ENCODE measurements at places on chromosomes 6 and 20. TPM values are rescaled to one million over a fixed set of nuclear protein-coding genes. Genes with fewer than 3 reads are reported as not detected.
A peak's percentile ranks its signal among the peaks of the same experiment; 100 is the strongest.

DNA sequence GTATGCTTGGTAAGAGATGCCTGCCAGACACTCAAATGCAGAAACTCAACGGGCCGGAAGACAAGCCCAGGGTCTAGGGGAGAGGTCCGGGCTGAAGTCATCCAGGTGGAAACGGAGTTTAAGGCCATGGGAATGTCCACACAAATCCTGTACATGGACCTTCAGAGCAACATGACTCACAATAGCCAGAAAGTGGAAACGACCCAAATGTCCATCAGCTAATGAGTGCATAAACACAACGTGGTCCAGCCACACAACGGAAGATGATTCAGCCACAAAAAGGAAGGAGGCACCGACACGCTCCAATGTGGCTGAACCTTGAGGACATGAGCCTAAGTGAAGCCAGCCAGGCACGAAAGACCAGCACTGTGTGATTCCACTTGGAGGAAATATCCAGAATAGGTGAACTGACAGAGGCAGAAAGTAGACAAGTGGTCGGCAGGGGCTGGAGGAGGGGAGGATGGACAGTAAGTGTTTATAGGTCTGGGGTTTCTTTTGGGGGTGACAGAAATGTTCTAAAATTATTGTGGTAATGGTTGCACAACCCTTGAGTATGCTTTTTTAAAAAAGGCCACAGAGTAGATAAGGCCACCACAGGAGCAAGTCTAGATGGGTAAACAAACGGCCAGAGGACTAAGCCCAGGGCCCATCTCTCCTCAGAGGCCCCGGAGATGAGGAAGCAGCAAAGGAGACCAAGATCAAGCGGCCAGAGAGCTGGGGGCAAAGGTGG, 105.6 kb downstream of the PREX1 start:
- DNase-seq: no peak

Gene ZBTB12
- total RNA-seq: 47.1 TPM

- DNase-seq: no peak
These were observed 3.0 kb downstream of the ZBP1 start for GRCh38 chr20:57617079-57617795.

DNA sequence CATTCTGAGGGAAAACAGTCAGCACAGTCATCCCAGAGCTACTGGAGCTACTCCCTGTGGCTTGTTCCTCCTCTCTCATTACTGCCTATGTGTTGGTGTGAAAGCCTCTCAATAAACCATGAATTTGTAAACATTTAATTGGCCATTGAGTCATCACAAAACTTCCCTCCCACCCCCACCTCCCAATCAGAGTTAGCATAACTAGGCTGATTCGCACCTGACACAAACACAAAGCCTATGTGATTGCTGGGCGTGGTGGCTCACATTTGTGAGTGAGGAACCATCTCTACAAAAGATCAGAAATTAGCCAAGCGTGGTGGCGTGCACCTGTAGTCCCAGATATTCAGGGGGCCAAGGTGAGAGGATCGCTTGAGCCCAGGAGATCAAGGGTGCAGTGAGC, 17.1 kb upstream of the SNTA1 start:
- DNase-seq: no peak

DNA sequence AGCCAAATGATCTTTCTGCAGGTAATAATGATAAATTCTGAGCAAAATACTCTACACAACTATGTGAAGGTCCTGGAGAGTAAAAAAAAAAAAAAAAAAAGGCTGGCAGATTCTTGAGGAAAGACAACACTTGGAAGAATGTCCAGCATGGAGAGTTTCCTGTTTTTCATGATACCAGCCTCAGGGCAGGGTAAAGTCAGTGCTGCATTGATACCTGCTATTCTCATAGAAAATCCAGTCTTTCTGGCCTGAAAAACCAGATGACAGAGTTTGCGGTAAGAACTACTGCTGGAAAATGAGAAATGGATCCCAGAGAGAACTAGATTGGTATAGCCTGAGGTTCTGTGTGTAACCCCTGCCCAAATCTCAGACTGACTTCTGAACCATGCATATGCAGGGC, 89.1 kb downstream of the AFG1L start:
- no peak for DNase-seq

GRCh38 chr6:77474286-77474956, 11.1 kb upstream of the HTR1B start:
- DNase-seq: no peak

GRCh38 chr6:105136431-105137350, 43.1 kb downstream of the POPDC3 start:
- peak; percentile 48 for DNase-seq

- no peak for DNase-seq
These were observed 12.1 kb downstream of the LGSN start for GRCh38 chr6:63307581-63308246.

DNA sequence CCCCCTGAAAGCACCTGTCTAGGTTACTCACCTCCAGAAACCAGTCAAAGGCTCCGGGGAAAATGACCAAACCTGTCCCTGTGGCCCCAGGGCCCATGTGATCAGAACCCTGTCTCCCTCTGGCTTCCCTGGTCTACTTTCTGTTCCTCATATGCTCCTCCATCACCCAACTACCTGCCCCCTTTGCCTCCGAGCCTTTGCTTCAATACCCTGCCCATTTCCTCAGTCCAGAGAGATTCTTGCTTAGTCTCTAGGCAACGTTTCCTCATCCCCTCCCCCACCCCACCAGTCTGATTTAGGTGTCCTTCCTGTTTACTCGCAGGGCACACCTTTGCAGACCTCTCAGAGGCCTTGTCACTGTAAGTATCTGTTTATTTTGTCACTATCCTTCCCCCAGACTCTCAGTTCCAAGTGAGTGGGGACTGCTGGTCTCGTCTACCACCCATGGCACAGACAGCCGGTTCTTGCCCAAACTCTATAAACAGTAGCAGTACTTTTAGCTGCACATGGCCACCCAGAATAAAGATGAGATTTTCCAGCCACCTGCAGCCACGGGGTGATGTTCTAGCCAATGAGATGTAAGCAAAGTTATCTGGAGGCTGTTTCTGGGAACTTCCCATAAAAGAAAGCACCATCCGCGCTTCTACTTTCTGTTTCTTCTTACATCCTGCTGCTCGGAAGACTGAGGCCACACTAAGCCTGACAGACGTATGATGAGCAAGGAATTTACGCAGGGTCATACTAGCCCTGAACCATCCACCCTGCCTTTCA, 13.3 kb downstream of the ELOVL5 start:
- DNase-seq: no peak

- DNase-seq: no peak
These were observed 18.7 kb upstream of the UFL1 start for GRCh38 chr6:96502915-96503314.

DNA sequence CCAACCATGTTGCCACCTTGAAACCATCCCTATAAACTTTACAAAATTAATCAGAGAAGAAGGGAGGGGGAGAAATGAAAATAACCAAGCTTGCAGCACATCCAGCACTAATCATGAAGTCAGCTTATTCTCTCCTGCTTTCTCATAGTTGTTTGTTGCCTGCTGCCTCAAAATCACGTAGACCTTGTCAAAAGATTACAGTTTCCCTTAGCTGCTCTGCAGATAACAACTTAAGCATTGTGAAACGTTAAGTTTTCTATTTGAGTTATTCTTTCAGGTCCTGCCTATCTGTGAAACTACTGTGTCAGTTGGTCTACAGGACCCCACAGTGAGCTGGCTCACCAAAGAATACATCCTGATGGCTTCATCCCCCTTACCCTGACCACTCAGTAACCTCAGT, 32.9 kb downstream of the SLC17A4 start:
- DNase-seq: no peak

GRCh38 chr6:87421576-87421975, 13.8 kb downstream of the CFAP206 start:
- no peak for DNase-seq

All from progenitor cell of endocrine pancreas (in vitro differentiated cells).